ENCODE measurements at places on chromosomes 7 and 10.

GRCh38 chr7:96241855-96242254 is 80.0 kb downstream of the SLC25A13 start:
- DNase-seq: no peak

DNA sequence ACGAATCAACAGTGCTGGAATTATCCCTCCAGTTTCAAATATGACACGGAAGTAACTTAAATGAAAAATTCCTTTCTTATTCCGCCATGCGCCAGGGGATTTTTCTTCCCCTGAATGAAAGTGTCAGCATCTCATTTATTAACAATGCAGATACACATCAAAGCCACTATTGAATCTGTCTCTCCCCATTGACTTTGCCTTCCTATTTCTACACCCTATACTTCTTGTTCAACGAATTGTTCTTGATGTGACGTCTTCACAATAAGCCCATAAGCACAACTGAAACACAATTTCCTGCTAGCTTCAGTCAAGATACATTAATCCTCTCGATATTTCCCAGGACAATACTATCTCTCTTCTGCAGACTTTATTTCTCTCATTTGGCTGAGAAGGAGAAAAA is 253.5 kb downstream of the ADARB2 start:
- DNase-seq: no peak

DNA sequence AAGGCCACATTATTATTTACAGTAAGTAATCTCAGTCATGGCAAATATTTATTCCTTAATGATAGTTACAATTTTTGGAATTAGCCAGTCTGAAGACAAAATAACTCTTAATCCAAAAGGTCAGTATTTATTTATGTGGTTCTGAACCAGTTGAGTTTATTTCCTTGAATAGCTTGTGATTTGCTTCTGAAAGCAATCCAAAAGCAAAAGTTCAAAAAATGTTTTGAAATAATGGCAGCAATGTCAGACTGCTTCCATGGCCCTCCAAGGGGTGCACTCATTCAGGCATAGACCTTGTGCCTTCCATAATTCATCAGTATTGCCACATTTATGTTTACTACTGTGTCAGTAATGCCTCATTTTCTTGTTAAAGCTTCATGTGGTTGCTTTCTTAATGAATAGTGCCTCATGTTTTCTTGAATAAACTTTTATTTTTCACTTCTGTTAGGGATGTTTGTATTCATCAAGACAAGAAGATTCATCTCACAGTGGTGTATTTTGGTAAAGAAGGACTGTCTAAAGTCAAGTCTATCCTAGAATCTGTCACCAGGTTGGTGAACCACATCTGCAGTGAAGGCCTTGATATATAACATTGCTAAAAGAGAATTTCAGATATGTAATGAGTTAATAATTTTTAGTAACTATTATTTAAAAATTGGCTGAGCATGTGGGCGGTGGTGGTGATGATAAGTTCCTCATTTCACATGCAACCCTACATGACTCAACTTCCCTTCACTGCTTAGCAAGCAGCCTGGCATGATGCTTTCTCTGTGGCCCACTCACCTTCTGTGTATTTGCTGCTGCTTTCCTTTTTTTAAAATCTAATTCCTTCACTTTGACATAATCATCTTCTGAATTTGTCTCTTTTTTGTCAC is 22.0 kb downstream of the CSGALNACT2 start:
- peak; percentile 58 for DNase-seq

GRCh38 chr10:5071411-5072198 is 22.6 kb upstream of the AKR1C3 start:
- no peak for DNase-seq

GRCh38 chr7:107951172-107951787 is 51.7 kb downstream of the LAMB1 start:
- DNase-seq: no peak

DNA sequence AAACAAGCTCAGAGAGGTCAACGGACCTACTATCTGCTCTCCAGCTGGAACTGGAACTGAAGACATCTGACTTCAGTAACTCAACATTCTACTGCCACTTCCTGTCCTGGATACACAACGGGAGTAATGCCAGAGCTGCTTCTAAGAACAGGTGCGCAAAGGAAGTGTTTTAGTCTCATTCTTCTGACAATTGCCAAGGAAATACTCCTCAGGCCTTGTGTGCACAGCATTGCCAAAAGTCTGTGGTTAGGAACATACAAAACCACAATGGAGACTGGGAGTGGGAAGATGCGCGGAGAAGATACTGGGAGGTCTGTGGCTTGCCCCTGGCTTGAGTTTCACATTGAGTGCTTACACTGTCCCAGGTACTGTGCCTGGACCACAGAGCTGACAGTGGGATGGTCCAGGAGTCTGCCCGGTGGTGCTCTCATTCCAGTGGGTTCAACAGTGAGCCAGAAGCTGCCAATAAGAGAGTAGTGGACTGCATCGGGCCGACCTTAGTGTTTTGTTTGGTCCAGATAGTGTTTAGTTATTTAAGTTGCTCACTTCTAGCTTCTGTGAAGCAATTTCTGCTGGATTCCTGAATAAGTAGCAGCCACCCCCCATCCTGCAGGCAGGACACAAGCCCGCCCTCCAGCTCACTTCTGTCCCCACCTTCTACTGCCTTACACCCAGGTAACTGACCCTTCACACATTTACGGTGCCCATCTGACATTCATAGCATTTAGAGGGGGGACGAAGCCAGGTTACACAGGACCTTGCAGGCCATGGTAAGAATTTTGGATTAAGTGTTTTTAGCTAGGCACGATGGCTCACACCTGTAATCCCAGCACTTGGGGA is 10.3 kb downstream of the TBL2 start:
- DNase-seq: no peak

DNA sequence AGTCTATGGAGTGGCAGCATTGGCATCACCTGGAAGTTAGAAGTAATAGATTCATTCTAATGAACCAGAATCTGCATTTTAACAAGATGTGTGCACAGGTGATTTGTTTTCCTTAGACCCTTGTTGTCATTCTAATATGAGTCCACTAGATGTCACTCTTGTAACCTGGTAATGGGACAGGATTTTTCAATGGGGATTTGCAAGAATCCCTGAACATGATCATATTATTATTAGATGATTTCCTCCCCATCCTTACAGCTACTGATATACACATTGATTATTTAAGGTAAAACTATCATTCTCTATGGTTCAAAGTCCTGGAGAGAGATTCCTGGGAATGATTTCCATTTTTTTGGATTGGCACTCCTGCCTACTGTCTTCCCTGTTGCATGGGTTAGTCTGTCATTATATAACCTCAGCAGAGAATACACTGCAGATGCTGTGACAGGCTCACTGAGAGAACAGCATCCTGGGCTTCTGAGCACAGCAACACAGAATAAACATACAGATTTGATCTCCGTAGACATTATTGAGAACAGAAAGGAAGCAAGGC is 194.9 kb downstream of the SUGCT start:
- no peak for DNase-seq

GRCh38 chr10:36493516-36493880 is 631.9 kb upstream of the ANKRD30A start:
- DNase-seq: no peak

- no peak for DNase-seq
These were observed 45.6 kb downstream of the PDIA4 start for GRCh38 chr7:148982654-148983199.

GRCh38 chr10:1635340-1635739 is 102.0 kb downstream of the ADARB2 start:
- no peak for DNase-seq

- DNase-seq: no peak
These were observed 75.4 kb downstream of the FGFR2 start for GRCh38 chr10:121522831-121523230.

DNA sequence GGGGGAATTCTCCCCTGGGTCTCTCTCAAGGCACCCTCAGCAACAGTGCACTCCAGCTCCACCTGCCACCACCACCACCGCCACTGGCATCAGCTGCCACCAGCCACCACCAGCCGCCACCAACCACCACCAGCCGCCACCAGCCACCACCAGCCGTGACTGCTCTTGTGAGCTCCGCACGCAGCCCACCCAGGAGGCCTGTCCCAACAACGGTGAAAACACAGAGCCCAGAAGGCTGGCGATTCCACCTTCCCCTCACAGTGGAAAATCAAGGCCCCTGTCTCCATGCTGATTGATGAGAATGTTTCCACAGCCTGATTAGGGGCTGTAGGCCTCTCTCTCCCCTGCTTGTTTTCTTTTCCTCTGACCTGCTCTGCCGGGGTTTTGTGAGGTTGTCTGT is 41.1 kb downstream of the COBL start:
- DNase-seq: no peak

- no peak for DNase-seq
These were observed 364.2 kb downstream of the ANKRD30A start for GRCh38 chr10:37489658-37490003.

GRCh38 chr7:74396993-74397392 is 56.7 kb upstream of the GTF2IRD1 start:
- DNase-seq: no peak

GRCh38 chr7:503575-504111 is 16.0 kb downstream of the PDGFA start:
- DNase-seq: no peak

DNA sequence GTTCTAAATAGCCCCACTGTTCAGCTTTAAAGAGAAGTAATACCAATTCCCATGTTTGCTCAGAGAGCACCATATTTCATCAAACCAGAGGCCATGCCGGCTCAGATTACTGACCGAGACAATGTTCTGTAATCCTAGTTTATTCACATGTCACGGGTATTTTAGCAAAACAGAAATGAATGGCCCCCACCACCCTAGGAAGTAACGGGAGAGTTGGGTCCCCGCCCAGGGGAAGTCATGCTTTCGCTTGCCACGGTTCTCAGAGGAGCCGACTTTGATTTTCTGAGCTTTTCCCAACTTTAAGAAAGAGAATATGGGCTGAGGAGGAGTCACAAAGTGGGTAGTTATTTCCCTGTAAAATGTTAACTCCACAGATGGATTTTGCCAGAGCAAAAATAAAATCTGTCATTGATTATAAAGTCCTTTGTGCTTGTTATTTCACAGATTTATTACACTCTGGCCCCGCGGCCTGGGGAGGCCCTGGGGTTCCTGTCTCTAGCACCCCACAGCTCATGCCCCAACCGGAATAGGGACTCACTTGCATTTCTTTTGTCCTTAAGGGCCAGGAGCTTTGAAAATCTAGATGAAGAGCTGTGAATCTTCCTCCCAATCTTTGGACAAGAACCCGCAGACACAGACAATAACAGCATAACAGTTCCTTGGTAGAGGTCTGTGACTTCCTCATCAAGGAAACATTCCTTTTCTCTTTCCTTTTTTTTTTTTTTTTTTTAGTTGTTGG is 3.7 kb upstream of the GDF10 start:
- no peak for DNase-seq

- no peak for DNase-seq
These were observed 245.9 kb downstream of the AHR start for GRCh38 chr7:17544401-17544800.

DNA sequence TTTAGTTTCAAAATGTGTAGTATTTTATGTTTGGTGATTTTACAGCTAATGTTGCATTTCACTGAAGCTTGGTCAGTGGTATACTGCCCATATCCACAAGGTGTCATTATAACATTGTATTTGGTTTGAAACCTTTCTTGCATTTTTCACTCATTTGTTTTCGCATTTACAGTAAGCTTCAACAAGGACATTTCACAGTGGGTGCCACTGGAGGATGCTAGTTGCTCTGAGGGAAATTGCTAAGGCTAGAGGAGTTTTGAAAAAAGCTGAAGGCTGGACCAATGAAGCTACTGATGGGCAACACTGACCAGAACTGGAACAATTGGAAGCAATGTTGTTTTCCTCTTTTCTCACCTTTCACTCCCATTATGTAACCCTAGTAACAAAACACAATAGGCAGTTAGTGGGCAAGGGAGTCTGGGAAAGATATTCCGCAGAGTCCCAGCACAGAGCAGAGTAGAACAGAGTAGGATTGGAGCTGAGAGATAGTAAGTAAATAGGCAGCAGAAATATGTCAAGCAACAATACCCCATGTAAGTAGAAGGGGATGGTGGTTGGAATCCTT is 23.6 kb upstream of the SRI start:
- DNase-seq: peak; percentile 70

DNA sequence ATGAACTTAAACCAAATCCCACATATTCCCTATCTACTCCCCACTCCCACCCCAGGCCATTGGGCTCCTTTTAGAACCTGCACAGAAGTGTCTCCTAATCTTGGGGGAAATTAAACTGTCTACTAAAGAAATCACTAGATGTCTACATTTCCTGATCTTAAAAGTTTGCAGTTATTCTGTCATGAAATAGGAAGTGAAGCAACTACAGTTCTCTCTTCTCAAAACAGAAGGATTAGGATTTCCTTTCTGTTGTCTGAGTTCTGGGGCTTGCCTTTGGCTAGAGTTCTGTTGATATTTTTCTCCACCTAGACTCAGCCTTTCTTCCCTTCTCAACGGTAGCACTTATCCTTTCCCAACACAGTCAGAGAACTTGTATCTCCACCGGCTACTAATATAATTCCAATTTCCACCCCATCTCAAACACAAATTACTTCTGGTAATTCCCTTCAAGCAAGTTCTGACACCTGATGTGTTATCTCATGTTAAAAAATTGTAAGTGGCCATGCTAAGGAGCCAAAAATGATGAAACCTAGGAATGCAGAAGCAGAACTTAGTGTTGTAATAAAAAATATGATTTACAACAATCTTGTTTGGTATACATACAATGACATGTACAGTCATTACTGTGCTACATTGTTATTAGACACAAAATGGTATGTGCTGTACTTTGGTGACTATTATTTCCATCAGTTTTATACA is 12.1 kb downstream of the OR9A4 start:
- no peak for DNase-seq

- DNase-seq: no peak
These were observed 7.0 kb downstream of the NAT16 start for GRCh38 chr7:101172854-101173751.

DNA sequence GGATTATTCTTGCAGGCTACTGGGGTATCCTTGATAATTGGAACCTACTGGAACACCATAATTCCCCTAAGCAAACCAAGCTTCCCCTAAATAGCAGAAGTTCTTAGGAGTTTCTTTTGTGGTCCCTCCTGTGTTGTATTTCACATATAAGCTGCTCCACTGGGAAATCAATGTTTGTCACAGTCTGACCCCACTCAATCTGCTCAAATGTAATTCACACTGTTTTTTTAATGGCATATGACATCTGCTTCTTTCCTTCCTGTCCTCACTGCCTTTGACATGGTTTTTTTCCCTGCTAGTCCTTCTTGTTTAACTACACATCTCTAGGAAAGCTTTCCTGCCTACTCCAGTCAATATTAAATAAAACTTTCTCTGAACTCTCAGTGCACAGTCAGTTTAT is 1.8 kb upstream of the PTPRZ1 start:
- no peak for DNase-seq

GRCh38 chr7:100407285-100408180 is 21.0 kb downstream of the ZCWPW1 start:
- peak; percentile 70 for DNase-seq

DNA sequence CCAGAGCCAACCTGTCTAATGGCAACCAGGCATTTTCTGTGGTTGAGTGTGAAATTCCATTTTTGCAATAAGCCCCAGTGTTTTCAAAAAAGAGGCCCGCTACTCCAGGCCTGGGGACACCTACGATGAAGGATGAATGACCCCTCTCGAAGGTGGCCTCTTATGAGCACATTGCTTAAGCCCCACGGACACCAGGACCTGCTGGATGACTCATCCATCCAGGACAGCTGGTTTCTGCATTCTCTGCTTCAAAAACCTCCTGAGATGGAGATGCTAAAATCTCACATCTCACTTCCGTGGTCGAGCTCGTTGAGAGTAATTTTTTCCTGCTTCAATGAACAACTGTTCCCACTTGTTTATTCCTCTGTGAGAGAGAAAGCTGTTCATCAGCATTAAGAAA is 150.2 kb upstream of the FZD8 start:
- no peak for DNase-seq
